HCT116 (cell line): ENCODE measurements at places on chromosomes 4 and X. TPM values are rescaled to one million over a fixed set of nuclear protein-coding genes. Genes with fewer than 3 reads are reported as not detected.

GBA3 gene
- not detected for total RNA-seq

MAML3 gene
- 3.1 TPM for total RNA-seq

IBSP gene
- not detected for total RNA-seq

MSX1 gene
- 59.9 TPM for total RNA-seq

DNA sequence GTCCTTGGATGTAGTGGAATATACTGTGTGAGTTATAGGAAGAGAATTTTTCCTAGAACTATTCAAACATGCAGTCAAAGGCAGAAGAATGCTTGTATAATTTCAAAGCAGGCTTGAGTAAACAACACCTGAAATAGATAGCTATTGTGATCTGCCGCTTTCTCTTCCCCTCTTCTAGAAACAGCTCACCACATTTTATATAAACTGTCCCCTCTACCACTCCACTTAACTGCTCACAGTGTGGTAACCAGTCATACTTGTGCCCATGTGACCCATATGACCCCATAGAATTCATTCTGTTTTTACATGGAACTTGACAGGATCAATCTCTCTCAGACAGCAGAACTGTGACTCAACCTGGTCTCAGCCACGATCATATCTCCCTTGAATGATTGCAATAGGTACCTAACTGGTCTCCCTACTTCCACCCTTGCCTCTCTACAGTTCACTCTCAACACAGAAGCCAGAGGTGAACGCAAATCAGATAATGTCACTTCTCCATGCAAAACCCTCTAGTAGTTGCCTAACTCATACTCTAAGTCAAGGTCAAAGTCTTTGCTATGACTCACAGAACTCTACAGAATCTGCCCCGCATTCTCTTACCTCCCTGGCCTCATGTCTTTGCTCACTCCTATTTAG lies 85.6 kb upstream of the EFHC2 start:
- H3K27me3 ChIP-seq: no peaks in the 10 kb centered on the region
- H3K27ac ChIP-seq: no peak overlapping the region
- DNase-seq: no peak
- no peaks in the 10 kb centered on the region for H3K36me3 ChIP-seq

- peaks cover 24% of the 10 kb centered on the region for H3K4me1 ChIP-seq
- no peaks in the 10 kb centered on the region for H3K27me3 ChIP-seq
- no peak for DNase-seq
- no peak overlapping the region for H3K4me3 ChIP-seq
Observed at GRCh38 chrX:108163333-108164082, 71.9 kb downstream of the ATG4A start.

DNA sequence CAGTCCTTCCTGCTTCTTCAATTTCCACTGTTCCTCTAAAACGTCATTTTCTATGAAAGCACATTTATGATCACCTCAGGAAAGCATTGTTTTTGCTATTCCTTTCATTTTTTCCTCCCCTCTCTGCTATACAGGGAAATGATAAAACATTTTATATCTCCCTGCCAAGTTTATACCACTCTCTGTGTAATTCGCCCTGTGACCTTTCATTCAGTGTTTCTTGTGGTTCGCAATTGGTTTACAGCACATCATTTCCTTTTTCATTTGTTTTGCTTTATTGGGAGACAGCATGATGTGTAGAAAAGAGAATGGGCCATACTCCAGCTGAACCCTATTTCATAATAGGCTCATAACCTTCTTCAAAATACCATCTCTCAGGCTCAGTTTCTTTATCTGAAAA lies 99.9 kb upstream of the RAPGEF2 start:
- no peaks in the 10 kb centered on the region for H3K36me3 ChIP-seq
- H3K27ac ChIP-seq: no peak overlapping the region
- no peaks in the 10 kb centered on the region for H3K27me3 ChIP-seq
- H3K4me3 ChIP-seq: no peak overlapping the region
- H3K4me1 ChIP-seq: 0 out of 2 replicates have a peak, but pooled peaks cover 6% of the 10 kb centered on the region
- DNase-seq: no peak

DNA sequence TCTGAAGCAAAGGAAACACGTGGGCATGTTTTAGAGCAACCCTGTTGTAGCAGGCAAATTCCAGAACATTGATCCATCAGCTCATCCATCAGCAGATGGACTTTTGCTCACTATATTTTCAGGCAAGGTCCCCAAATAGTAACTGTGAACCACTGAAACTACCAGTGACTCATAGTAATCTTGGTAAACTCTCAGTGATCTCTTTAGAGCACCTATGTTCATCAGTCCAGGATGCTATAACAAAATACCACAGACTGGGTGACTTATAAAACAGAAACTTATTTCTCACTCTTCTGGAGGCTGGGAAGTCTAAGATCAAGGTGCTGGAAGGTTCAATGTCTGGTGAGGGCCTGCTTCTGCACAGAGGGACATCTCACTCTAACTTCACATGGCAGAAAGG lies 28.9 kb upstream of the BTC start:
- H3K4me1 ChIP-seq: no peaks in the 10 kb centered on the region
- no peak overlapping the region for H3K27ac ChIP-seq
- H3K4me3 ChIP-seq: no peak overlapping the region
- H3K36me3 ChIP-seq: no peaks in the 10 kb centered on the region

- no peaks in the 10 kb centered on the region for H3K27me3 ChIP-seq
Observed at GRCh38 chrX:150365990-150366911, 3.1 kb downstream of the MAMLD1 start.

DNA sequence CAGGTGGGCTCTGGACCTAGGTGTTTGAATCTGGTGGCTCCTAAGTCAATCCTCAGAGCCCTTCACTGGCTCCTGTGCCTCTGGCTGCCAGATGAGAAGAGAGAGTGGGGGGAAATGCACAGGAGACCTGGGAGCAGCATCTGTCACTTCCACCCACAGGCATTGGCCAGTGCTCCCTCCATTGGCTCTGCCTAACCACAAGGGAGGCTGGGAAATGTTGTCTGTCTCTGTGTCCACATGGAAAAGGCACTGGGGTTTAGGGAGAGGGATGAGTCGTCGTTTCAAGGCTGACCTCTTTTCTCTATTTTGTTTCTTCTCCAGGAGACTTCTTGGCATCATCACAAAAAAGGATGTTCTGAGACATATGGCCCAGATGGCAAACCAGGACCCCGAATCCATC lies 76.4 kb downstream of the CLCN4 start:
- H3K27ac ChIP-seq: no peak overlapping the region
- no peaks in the 10 kb centered on the region for H3K36me3 ChIP-seq
- no peak for DNase-seq

GRCh38 chrX:31706466-31706865 lies 634.6 kb upstream of the FTHL17 start:
- DNase-seq: no peak
- no peaks in the 10 kb centered on the region for H3K4me1 ChIP-seq
- no peaks in the 10 kb centered on the region for H3K27me3 ChIP-seq
- no peak overlapping the region for H3K27ac ChIP-seq

- H3K36me3 ChIP-seq: no peaks in the 10 kb centered on the region
- H3K27me3 ChIP-seq: no peaks in the 10 kb centered on the region; the same call in 1 of the 2 replicates
- no peak overlapping the region for H3K4me3 ChIP-seq
Observed at GRCh38 chr4:20592663-20593062, 107.6 kb upstream of the PACRGL start.

- H3K27ac ChIP-seq: peak overlapping the region; percentile 90; the same call in 1 of the 2 replicates
- peak overlapping the region; percentile 94 for H3K4me3 ChIP-seq
- no peaks in the 10 kb centered on the region for H3K36me3 ChIP-seq
- H3K4me1 ChIP-seq: peaks cover 14% of the 10 kb centered on the region
- DNase-seq: no peak
Observed at GRCh38 chr4:87005369-87005689, 70.5 kb downstream of the AFF1 start.

- no peaks in the 10 kb centered on the region for H3K36me3 ChIP-seq
- H3K27me3 ChIP-seq: no peaks in the 10 kb centered on the region
- no peak overlapping the region for H3K4me3 ChIP-seq
- H3K27ac ChIP-seq: no peak overlapping the region
- H3K4me1 ChIP-seq: no peaks in the 10 kb centered on the region
- DNase-seq: peak; percentile 4
Observed at GRCh38 chr4:21512353-21512752, 436.2 kb downstream of the KCNIP4 start.

DNA sequence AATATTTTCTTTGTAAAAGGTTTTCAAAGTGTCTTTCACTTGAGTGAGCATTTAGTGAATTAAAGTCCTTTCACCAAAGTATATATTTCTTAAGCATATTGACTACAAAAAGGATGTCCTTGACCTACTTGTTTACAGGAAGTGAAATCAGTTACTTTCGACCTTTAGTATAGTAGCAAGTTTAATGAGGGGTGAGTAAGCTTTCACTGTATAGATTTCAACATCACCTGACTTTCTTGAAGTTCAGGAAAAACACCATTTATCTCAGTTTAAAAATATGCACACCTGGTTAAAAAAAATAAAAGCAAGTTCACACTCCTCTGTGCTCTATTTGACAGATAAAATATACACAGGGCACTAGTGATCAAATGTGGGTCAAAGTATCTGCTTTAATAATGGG lies 88.1 kb downstream of the CCSER1 start:
- peaks cover 6% of the 10 kb centered on the region for H3K4me1 ChIP-seq
- no peak overlapping the region for H3K4me3 ChIP-seq
- H3K27ac ChIP-seq: no peak overlapping the region
- DNase-seq: no peak

GRCh38 chr4:86613734-86614133 lies 19.6 kb downstream of the PTPN13 start:
- H3K4me3 ChIP-seq: no peak overlapping the region
- no peaks in the 10 kb centered on the region for H3K4me1 ChIP-seq
- H3K27me3 ChIP-seq: no peaks in the 10 kb centered on the region
- DNase-seq: no peak

- H3K36me3 ChIP-seq: no peaks in the 10 kb centered on the region
- peak; percentile 1 for DNase-seq
- H3K27me3 ChIP-seq: no peaks in the 10 kb centered on the region
- no peaks in the 10 kb centered on the region for H3K4me1 ChIP-seq
- no peak overlapping the region for H3K27ac ChIP-seq
Observed at GRCh38 chr4:166941629-166942028, 292.7 kb downstream of the SPOCK3 start.

- no peak for DNase-seq
- no peak overlapping the region for H3K4me3 ChIP-seq
- no peak overlapping the region for H3K27ac ChIP-seq
- H3K27me3 ChIP-seq: no peaks in the 10 kb centered on the region
- no peaks in the 10 kb centered on the region for H3K36me3 ChIP-seq
Observed at GRCh38 chrX:73647212-73647611, 84.2 kb downstream of the CHIC1 start.

DNA sequence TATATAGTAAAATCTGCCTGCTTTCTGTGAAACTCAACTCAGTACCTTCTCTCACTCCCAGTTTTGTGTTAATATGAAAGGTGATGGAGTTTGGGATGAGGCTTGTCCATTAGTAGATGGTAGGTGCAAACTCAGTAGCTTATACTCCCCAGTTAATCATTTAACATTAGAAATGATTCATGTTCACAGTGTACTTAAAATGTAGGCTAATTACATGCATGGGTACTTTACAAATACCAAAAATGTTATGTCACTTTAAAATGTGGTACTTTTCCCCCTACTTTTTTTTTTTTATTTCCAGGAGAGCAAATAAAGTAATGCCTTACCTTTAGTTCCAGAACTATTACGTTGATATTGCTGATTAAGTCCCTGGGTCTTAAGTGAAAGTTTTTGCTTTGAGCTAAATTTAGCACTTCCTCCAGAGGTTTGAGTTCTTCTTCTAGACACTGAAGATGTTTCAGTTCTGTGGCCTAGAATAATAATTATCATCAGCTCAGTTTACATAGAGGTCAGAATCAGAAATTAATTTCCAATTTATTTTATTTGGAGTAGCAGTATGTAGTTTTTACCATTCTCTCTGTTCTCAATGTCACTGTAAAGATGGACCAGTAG lies 3.0 kb downstream of the IL2 start:
- no peaks in the 10 kb centered on the region for H3K36me3 ChIP-seq
- no peaks in the 10 kb centered on the region for H3K4me1 ChIP-seq
- no peak overlapping the region for H3K27ac ChIP-seq
- no peak overlapping the region for H3K4me3 ChIP-seq
- no peak for DNase-seq
- no peaks in the 10 kb centered on the region for H3K27me3 ChIP-seq

DNA sequence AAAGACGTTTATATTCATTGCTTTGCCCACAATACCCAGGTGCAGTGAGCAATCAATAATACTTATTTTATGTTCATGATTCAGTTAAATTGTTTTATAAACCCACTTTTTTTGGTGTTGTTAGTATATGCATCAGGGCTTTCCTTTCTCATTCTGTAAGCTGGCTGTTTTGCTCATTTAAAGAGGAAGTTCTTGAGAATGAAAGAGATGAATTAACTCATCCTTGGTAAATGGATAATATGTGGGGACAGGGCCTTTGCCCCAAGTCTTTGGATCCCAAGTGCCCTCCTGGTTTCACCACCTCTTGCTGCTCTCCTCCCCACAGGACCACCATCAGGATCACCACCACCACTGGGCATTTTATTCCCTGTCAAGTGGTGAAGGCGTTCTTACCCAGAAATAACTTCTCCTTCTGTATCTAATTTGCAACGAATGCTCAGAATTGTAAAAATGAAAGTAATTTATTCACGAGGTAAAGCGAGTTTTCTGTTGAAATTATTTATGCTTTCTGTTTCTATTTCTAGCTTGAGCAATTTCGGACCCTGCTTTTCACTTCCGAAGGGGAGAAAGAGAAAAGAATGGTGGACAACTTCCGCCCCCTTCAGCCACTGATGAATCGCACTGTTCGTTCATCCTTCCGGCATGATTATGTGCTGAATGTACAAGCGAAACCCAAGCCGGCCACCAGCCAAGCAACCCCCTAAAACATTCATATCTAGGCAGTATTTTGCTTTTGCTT lies 8.2 kb upstream of the ZRSR2 start:
- H3K27me3 ChIP-seq: no peaks in the 10 kb centered on the region
- no peaks in the 10 kb centered on the region for H3K4me1 ChIP-seq
- H3K27ac ChIP-seq: no peak overlapping the region
- no peak for DNase-seq
- no peak overlapping the region for H3K4me3 ChIP-seq

- no peak overlapping the region for H3K4me3 ChIP-seq
- H3K4me1 ChIP-seq: peaks cover 20% of the 10 kb centered on the region
- no peaks in the 10 kb centered on the region for H3K27me3 ChIP-seq
Observed at GRCh38 chr4:38752372-38752940, 30.3 kb downstream of the TLR10 start.

DNA sequence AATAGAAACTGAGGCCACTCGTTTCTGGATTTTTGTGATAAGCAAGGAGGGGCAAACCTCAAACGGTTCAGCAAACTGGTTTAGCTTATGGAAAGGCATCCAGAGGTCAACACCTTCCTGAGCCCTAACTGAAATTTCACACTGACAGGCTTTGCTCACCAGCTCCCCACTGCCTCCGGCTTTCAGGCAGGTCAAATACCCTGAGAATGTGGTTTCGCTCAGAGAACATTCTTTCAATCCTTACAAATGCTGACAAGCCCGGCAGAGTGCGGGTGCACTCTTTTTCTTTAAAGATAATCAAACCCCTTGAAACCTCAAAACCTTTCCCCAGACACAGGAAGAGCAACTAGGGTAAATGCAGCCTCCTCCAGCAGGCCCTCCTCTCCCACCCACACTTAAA lies 41.5 kb downstream of the CD40LG start:
- H3K27me3 ChIP-seq: no peaks in the 10 kb centered on the region
- H3K36me3 ChIP-seq: no peaks in the 10 kb centered on the region
- H3K27ac ChIP-seq: no peak overlapping the region
- no peak overlapping the region for H3K4me3 ChIP-seq

- H3K4me3 ChIP-seq: no peak overlapping the region
- no peak overlapping the region for H3K27ac ChIP-seq
- DNase-seq: no peak
- H3K27me3 ChIP-seq: 0 out of 2 replicates have a peak, but pooled peaks cover 3% of the 10 kb centered on the region
Observed at GRCh38 chrX:111041018-111041462, 55.0 kb upstream of the PAK3 start.
